ENCODE measurements at places on chromosomes 1 and 21.
A peak's percentile ranks its signal among the peaks of the same experiment; 100 is the strongest.

- peak; percentile 82 for DNase-seq
These were observed 6.9 kb upstream of the S100A2 start for GRCh38 chr1:153572569-153573015.

- DNase-seq, result no peak
These were observed 120.8 kb downstream of the GREM2 start for GRCh38 chr1:240491156-240491555.

DNA sequence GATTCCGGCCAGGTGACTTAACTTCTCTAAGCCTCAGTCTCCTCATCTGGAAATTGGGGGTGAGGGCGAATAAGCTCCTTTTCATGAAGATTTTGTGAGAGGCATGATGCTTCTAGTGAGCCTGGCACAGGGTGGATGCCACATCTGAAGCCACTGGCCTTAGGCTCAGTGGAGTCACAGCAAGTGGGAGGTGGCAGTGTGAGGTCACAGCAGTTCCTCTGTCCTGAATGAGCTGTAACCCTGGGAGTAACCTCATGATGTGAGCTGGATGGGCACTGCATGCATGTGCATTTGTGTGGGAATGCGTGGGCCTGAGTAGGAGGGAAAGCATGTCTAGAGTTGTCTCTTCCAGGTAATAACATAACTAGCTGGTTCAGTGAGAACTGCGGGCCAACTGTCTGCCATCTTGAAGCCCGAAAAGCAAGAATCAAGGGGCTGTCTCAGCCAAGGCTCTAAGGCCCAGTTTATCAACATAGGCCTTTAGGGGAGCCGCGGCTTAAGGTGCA lies 27.0 kb upstream of the HTR1D start:
- no peak for DNase-seq

GRCh38 chr1:247177755-247178154 lies 5.9 kb upstream of the ZNF124 start:
- DNase-seq, result no peak

DNA sequence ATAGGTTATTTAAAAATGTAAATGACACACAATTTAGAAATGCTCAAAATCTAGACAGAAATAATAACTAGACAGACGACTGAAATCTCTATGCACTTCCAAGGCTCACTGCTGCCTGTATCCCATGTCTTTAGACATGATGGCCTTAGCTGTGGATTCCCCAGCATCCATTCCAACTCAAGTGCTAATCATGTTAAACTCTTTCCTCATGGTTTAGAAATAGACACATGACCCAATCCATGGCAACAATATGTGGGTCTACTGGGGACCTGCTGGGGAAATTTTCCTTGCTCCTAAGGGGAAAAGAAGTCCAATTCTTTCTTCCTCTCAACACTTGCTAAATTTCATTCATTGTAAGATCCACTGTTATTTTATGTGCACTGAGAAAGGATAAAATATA lies 188.5 kb downstream of the SLC45A1 start:
- DNase-seq, result no peak

DNA sequence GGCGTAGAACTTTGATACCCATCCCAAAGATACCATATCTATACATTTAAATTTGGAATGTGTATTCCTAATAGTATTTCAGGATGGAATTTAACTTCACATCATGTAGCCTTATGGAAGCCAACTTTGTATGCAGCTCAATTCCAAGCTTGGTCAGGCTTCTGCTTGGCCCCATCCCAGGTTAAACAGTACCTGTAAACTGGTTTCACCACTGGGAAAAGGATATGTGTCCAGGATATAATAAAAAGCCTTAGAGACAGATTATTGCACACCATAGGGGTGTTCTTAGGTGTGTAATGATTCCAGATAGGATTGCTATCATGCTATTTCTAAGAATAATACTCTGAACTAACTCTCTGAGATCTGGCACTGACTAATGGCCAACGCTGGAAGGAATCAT lies 28.1 kb downstream of the ADAM30 start:
- DNase-seq, result no peak

DNA sequence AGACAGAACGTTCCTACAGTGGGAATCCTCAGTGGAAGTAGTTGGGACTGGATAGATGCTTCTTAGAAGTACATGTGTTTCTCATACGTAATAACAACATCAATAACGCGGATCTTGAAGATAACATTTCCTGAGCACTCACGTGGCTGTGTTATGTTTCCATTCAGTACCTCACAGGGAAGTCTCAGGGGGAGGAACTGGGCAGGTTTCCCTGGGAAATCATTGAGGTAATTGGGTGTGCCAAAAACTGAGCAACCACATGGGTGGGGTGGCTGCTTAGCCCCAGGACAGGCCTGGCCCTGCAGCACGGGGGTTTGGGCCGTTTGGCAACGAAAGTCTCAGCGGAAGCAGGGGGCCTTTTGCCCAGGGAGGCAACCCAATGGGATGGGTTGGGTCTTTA lies 133.8 kb downstream of the ZSCAN20 start:
- no peak for DNase-seq

DNA sequence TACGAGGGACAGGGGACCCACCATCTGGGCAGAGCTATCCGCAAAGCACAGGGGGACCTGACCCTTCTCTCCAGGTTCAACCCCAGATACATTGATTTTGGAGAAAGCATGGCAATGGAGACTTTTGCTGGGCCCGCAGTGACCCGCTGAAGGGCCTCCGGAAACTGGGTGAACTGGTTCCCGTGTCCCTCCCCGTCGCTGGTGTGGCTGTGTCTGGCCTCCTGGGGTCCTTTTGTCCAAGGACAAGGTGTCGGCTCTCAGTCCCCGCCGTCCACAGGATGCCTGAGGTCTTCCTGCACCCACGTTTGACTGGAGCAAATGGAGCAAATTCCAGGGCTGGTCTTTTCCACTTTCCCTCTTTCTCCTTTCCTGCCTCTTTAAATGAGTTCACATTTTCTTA lies 176.3 kb downstream of the PRDM16 start:
- DNase-seq, result no peak

DNA sequence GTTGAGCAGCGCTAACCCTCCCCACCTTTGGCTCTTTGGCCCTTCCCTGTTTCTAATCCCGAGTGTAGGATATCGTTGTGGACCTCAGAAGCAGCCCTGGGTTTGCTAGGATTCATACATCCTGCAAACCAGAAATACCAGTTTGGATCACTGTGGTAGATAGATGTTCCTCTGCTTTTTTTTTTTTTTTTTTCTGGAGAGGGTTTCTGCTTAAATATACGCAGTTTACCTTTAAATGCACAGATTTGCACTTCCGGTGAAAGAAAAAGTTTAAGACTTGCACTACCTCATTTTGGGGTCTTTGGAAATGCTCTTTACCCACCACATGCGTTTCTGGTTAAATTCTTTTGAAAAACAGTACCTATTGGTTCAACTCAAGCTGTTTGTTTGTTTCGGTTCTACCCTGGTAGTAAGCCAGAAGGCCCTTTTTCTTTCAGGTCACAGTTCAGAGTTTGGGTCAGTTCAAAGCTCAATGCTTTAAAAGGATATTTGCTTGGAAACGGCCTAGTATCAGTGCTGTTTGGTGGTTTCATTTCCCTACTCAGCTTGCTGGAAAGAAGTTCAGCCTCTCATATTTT lies 908 bp downstream of the DDI2 start:
- DNase-seq, result no peak

DNA sequence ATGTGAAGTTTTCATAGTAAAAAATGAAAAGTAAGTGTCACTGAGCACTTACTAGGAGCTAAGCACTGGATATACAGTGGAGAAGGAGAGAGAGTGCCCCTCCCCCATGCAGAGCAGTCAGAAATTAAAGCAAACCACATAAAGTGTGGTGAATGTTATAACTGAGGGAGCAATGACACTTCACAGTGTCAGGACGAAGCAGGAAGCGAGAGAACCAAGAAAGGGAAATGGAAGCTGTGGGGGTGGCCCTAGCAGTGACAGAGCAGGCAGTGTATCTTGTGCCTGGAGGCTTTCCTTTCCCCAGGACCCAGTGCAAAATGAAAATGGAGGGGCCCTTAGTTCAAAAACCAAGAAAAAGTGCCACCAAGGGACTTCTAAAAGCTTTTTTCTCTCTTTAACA lies 21.5 kb upstream of the RCAN3 start:
- no peak for DNase-seq

DNA sequence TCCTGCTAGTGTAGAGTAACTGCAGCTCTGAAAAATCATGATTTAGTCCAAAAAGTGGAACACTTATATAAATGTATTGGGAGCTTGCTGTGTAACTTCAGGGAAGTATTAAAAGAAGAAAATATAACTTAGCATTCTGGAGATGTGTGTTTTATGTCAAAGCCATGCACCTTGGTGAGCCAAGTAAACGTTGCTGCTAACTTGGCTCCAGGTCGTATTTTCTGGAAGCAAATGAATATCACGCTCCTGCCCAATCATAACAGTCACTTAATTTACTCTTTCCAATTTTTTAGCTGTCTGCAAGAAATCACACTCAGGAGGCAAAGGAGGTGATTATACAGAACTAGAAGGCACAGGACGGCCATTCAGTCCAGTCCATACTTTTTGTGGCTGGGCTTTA lies 61.1 kb downstream of the DOP1B start:
- no peak for DNase-seq

GRCh38 chr1:9080705-9081291 lies 11.4 kb upstream of the SLC2A5 start:
- DNase-seq, result no peak

DNA sequence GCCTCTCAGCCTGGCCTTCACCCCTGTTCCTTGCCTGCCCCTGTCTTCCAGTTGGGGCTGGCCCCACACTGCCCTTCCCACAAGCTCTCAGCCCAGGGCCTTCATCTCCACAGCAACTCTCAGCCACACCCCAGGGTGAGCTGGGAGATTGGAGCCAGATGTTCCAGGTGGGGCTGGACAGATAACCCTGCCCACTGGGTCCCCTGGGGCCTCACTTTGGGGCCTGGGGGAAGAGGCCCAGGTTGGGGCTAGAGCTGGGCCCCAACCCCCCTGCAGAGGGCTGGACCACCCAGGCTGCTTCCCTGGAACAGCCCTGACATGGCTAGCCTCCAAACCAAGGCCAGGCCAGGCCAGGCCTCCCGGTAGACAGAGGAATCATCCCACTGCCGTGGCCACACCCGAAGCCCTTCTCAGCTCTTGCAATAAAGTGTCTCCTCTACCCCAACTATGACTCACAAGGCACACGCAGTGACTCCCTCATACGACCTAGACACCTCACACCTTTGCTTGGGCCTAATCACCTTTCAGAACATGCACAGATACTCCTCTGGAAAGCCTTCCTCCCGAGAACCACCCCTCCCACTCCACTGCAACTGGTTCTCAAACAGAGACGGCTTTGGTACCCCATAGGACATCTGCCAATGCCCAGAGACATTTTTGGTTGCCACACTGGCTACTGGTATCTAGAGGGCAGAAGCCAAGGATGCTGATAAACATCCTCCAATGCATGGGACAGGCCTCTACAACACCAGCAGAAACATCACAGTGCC lies 22.2 kb downstream of the SLC2A1 start:
- DNase-seq, result no peak

- DNase-seq, result no peak
These were observed 9.5 kb upstream of the PADI3 start for GRCh38 chr1:17239420-17239819.
